ENCODE measurements at places on chromosomes 5 and 9.
A peak's percentile ranks its signal among the peaks of the same experiment; 100 is the strongest.

- no peaks in the 10 kb centered on the region for H3K27me3 ChIP-seq
- peak; percentile 90 for DNase-seq
- H3K36me3 ChIP-seq: no peaks in the 10 kb centered on the region
- H3K4me1 ChIP-seq: no peaks in the 10 kb centered on the region
- H3K27ac ChIP-seq: no peak overlapping the region
These were observed 5.4 kb upstream of the LCN15 start for GRCh38 chr9:136769710-136770191.

DNA sequence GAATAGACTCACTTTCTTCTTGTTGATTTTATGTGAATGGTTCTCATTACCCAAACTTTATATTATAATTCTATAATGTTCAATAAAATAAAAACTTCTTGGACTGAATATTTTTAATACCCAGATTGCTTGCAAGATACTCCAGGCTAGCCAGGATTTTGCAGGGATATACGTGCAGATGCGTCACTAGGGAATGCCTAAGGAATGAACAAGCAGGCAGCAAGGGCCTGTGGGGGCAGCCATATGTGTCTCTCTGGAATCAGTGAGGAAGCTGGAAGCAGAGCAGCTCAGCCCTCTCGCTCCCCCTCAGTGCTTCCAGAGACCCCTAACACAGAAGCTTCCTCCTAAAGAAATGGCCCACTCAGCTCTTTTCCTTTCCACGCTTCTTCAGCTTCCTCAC, 457.4 kb downstream of the CCDC171 start:
- no peaks in the 10 kb centered on the region for H3K36me3 ChIP-seq
- H3K4me1 ChIP-seq: no peaks in the 10 kb centered on the region
- no peak for DNase-seq
- no peak overlapping the region for H3K27ac ChIP-seq

- H3K27ac ChIP-seq: no peak overlapping the region
- no peaks in the 10 kb centered on the region for H3K4me1 ChIP-seq
- H3K36me3 ChIP-seq: peaks cover 8% of the 10 kb centered on the region
- no peak for DNase-seq
- H3K4me3 ChIP-seq: no peak overlapping the region
These were observed 625.1 kb upstream of the NUDT12 start for GRCh38 chr5:104187656-104188055.

DNA sequence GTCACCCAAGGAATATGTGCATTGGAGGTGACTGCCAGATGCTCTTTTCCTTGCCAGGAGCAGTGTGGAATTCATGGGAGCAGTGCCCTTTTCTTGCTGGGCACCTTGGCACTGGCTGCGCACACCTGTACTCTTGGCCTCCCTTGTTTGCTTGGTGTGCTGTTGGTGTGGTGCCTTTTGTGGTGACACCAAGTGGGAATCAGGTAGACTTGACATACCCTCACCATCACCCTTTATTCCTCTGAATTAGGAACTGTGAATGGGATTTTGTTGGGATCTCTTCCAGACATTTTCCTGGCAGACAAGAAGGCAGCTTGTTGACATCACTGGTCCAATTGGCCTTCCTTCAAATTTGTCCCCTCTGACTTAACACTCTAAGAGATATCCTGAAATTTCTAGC, 82.3 kb downstream of the RAI14 start:
- no peak overlapping the region for H3K4me3 ChIP-seq
- no peaks in the 10 kb centered on the region for H3K27me3 ChIP-seq
- no peak for DNase-seq
- no peaks in the 10 kb centered on the region for H3K36me3 ChIP-seq
- H3K4me1 ChIP-seq: peaks cover 28% of the 10 kb centered on the region
- H3K27ac ChIP-seq: no peak overlapping the region

DNA sequence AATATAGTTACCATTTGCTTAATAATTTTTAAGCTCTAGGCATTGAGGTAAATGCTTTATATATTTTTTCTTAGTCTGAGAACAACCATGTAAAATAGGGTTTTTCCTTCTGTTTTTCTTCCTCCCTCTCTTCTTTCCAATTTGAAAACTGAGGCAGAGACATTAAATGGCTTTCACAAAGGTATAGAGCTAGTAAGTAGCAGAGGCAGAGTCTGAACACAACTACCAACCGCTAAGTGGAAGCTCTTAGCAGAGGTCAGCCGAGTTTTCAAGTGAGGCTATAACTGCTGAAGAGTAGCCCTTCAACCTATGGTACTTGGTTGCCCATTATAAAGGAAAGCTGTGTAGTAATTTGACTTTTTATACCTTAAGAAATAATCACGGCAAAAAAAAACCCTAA, 187.1 kb downstream of the MEF2C start:
- no peak for DNase-seq
- H3K27me3 ChIP-seq: peaks cover 68% of the 10 kb centered on the region

DNA sequence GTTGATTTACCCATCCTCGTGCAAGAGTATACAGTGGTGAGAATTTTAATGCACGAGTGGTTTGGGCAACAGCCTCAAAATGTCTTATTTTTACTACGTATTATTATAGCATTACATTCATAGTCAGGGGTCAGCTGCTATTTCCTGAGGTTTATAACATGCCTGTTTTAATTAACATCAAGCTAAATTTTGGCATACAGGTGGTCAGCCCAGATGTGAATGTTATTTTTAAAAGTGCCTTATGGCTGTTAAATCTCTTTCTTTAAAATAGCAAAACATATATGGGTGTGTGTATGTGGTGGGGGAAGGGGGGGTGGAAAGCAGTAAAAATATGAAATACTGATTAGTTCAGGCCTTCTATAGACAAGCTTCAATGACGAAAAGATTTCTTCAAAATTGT, 424.5 kb upstream of the CLINT1 start:
- no peaks in the 10 kb centered on the region for H3K27me3 ChIP-seq
- H3K36me3 ChIP-seq: no peaks in the 10 kb centered on the region
- no peak overlapping the region for H3K4me3 ChIP-seq
- no peaks in the 10 kb centered on the region for H3K4me1 ChIP-seq
